CD8-positive, alpha-beta T cell (primary cell): ENCODE measurements at places on chromosomes 11 and 22. TPM values are rescaled to one million over a fixed set of nuclear protein-coding genes. Genes with fewer than 3 reads are reported as not detected.

The TMEM41B gene
- 36.8 TPM for total RNA-seq

- DNase-seq = no peak
Measured at GRCh38 chr22:24541681-24542515, 13.0 kb downstream of the GUCD1 start.

DNA sequence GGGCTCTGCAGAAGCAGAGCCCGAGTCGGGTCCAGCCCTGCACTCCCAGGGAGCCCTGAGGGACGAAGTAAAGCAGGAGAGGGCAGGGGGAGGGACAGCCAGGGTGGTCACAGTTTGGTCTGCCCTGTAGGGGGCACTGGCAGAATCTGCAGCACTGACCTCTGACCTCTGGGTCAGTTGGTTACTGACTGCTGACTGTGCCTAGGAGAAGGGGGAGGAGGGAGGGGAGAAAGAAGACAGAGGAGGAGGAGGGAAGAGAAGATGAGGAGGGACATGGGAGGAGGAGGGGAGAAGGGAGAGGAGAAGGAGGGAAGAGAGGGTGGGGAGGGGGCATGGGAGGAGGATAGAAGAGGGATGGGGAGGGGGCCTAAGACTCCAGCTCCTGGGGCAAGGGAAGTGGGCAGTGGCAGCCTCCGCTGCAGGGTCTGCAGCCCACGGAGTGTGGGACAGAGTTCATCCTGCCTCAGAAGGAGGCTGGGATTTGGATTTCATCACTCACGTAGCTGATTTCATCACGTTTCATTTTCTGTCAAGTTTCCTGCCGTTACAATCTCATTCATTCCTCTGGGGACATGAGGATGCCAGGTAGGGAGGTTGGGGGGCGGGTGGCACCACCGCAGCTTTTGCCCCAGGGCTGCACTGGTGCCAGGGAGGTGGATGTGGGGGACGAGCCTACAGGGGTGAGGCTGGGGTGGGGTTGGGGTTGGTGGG is 55.2 kb downstream of the FLRT1 start:
- no peak for DNase-seq

DNA sequence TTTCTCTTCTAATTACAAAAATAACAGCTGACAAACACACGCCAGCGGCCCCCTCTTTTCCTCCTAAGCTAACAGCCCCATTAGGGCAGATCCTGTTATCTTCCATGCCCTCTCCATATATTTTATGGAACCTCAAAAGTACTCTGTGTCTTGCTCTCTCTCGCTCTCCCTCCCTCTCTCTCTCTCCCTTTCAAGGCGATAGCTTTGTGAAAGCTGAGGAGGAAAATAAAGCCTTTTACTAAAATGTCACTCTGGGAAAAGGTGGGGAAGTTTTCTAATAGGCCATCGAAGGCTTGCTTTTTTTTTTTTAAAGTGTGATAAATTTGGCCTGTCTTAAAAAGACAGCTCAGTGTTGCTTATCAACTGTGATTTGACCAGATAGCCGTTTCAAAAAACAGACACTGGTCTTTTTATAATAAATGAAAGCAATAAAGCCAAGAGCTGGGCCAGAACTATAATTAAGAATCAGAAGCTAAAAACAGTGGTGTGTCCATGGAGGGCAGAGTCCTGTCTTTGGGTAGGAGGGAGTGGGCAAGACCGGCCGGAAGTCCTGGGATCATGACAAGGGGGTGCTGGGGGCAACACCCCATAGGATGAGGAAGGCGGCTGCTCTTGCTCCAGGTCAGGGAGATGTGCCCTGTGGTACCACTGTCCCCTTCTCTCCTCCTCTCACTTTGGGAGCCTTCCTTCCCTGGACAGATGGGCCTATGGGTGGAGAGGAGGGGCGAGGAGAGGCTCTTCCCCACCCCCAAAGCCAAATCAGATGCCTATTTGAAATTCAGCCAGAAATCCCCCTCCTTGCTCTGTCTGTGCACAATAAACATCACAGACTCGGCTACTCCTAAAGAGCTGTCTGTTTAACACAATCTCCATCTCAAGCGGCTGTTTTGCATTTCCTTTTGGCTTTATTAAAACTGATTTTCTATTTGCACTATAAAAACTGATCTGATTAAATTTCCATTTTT is 267.2 kb downstream of the BUD13 start:
- DNase-seq = no peak

DNA sequence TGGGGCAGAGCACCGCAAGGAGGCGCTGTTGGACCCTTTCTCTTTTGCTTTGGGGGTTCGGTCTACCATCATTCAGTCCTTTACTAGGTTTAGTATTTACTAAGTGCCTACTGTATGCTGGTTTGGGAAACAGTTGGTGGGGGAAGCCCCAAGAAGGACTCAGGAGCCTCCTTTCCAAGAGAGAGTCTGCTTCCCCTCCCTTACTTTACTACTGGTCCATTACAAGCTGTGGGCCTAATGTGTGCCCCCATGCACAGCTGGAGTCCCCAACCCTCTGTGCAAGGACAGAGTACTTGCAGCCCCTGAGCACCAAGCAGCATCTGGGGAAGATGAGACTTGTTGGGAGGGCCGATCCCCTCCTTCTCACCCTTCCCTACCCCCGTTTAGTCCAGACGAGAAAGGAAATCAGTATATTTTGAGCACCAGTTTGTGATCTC is 876 bp upstream of the UBE2L6 start:
- DNase-seq = no peak

DNA sequence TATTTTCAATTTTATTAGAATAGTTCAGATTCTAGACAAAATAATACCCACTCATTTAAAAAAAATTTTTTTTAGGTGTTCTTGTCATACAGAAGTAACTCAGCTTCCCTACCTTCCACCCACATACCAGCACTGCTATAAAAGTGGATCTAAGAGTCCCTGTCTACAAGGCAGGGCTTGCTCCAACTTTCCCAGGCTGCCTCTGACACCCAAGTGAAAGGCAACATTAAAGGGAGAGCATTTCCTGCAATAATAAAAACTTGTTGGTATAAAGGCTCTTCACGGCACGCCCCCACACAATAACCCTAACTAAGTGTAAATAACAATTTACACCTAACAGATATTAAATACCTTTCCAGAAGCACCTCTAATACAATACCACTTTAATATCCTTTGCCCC is 127.2 kb downstream of the APOL5 start:
- DNase-seq = no peak

- no peak for DNase-seq
Measured at GRCh38 chr11:724049-724777, 18.2 kb downstream of the EPS8L2 start.

The RAPSN gene
- 0.94 TPM for total RNA-seq

DNA sequence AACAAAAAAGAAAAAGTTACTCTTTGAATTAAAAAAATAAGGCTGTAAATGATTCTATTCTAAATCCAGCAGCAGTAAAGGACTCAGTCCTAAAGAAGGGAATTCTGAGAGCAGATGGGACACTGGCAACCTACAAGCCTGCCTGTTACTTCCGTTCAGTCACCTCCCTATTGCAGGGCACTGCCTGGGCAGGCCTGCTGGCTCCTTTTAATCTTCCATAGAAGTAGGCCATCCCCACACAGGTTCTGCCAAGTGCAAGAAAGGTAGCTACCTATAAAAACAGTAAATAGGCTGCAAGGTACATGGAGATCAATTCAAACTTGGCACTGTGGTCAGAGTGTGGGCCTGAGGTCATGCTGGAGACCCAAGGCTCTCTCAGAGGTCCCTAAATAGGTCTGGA is 136.4 kb downstream of the TRIM44 start:
- DNase-seq = no peak

DNA sequence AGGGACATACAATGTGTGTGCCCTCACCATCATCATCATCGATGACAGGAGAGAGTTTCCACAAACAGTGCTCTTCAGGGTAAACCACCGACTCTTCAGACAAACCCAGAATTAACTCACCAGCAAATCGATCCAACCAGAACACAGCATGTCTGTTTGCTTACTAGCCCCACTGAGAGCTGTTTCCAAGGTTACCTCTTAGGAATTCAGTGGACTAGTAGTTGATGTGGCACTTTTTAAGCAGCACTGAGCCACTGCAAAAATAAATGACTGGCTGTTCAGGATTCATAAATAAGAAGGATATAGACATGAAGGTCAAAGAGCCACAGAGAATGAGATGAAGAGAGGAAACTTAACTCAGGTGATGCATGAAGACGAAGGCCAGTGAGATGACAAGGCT is 83.1 kb downstream of the PARVA start:
- no peak for DNase-seq

The TRIM5 gene
- total RNA-seq = 6.0 TPM

- no peak for DNase-seq
Measured at GRCh38 chr11:129457321-129457720, 81.7 kb downstream of the BARX2 start.

DNA sequence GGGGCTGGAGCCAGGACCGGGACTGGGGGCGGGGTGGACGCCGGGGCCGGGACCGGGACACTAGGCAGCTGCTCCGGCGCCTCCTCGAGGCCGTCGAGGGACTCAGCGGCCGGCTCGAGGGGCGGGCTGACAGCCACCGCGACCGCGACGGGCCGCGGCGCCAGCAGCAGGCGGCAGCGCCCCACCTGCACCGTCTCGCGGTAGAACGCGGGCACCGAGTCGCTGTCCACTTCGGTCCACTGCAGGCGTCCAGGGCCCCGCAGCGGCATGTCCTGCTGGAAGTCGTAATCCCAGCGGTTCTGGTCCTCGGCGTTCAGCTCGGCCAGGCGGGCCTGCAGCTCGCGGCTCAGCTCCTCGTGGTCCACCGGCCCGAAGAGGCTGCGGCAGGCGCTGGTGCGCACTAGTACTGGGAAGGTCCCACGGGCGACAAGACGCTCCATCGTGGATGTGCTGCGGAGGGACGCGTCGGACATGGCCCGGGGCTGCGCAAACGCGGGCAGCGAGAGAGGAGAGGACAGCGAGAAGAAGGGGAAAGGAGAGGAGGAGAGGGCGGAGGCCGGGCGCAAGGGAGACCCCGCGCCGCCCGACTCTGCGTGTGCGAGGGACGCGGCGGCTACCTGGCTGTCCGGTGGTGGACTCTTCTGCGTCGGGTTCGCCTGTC is 428 bp downstream of the CDKN1C start:
- no peak for DNase-seq

DNA sequence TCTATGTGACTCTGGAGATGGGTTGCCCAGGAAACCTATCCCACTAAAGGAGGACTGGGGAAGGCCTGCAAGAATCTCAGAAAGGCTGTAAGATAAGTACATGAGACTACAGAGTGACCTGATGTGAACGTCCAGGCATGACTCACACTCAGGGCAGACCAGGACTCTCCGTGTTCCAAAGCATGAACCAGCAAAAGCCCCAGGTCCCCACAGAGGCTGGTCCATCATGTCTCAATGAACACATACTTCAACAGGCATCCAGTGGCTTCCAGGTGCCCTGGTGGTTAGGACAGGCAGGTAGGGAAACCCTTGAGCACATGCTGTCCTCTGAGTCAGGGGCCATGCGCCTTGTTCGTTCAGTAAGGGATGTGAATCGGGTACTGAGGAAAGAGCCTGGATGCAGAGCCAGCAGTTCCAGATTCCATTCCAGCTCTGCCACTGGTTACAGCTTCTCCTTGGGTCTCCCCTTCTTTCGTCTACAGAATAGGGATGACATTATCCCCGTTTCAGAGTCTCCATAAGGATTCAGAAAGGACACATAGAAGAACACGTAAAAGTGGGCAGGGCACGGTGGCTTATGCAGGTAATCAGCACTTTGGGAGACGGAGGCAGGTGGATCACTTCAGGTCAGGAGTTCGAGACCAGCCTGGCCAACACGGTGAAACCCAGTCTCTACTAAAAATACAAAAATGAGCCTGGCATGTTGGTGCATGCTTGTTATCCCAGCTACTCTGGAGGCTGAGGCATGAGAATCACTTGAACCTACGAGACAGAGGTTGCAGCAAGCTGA is 129.0 kb upstream of the TEAD1 start:
- DNase-seq = no peak

DNA sequence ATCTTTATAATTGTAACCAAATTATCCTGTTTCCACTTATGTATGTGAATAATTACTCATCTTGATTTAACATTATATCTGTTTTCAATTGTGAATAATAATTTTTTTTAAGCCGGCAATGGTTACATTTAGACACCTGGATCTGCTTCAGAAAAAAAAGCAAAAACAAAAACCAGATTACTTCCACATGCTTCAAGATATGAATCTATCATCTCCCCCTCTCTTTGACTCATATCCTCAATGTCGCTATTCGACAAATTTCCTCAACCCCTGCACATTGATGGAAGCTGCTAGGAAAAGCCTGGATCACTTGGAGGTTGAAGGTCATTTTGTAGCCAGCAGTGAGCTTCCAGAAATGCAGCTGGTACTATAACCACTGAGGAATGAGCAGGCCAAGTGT is 42.7 kb downstream of the SLC1A2 start:
- DNase-seq = no peak

DNA sequence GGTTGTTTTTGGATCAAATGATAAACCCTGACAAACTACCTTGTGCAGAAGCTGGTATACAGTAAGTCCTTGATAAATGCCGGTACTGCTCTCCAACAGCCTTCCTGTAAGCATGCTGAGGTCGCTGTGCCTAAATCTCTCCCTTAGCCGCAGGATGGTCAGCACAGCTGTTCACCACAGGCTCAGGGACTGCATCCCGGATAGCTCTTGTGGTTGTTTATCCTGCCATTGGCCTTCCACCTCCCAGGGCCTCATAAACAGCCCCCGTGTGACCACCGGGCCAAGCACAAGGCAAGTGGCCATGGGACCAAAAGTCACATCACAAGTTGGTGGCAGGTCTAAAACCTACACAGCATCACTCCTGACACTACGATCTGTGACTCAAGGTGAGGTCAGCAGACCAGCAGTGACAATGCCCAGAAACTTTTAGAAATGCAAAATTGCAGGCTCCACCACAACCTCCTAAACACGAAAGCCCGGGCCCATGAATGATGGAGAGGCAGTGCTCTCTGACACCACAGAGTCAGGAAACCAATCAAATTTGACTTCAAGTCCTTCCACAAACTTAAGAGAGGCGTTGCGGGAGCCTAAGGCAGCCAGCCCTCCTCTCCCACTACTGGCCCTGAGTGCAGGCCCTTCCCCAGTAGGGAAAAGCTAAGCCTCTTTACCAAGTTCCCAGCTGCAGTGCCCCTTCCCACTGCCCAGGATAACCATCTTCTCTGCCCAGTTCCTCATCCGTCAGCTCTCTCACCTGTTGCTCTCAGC is 3.9 kb downstream of the SPATA19 start:
- DNase-seq = no peak
